ENCODE measurements at places on chromosomes 4 and X.

DNA sequence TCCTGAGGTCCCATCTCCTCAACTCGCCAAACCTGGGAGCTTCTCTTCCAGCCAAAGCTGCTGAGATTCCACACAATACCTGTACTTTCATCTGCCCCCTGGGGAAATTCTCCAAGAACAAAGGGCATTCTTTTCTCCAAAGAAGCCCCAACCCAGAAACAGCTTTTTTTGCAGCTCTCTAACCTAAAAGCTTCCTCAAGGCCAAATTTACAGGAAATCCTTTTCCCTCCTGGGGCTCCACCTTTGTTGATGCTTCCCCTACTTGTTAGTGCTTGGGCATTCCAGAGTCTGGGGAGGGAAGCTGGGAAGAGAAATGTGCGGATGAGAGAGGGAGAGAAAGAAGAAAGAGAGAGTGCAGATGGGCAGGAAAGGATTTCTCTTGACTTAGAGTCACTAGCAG lies 24.3 kb downstream of the ZBTB33 start:
- DNase-seq, result no peak

DNA sequence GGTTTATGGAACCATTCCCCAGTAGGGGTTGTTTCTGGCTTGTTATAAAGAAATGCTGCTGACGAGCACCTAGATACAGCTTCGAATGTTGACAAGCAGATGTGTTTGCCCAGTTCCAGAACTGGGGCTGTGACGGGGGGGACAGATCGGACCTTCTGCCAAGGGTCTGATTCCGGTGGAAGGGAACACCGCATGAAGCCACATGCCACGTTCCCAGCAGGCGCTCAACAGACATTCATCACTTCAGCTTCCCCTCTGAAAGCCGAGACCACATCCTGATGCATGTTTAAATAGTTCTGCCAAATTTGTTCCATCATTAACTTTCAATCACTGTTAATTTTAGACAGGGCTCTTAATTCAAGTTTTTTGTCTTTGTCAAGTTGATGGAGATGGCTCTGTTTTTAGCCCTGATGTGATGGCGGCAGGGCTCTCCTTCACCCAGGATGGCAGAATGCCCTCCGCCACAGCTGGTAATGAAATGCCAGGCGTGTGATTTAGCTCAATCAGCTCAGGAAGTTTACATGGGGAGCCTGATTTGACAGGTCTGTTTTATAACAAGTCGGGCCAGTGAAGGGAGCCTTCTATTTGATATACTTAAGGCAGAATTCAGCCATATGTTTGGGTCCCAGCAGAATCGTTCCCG lies 57.4 kb downstream of the PSAPL1 start:
- DNase-seq, result no peak

DNA sequence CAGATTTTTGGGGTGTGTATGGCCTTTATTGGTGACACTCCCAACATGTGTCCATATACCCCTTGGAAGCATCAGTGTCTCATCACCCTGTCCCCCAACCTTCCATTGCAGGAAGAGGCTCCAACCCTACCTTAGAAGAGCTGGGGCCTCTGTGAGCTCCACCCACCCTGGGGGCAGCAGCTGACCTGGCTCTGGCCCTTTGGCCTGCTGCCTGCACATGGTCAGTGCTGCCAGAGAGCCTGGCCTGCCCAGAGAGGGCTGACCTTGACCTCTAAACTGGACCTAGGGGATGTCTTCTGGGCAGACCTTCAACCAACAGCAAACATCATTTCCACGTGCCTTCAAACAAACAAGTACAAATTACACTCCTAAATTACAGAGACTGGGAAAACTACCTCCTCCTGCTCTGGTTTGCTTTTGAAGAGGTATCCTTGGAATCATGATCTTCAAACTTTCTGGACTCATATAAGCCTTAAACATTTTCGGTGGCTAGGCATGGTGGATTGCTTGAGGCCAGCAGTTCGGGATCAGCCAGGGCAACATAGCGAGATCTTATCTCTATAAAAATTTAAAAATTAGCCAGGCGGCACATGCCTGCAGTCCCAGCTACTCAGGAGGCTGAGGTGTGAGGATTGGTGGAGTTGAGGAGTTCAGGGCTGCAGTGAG lies 27.3 kb upstream of the KIAA0232 start:
- no peak for DNase-seq

GRCh38 chrX:39580043-39580442 lies 517.7 kb downstream of the BCOR start:
- DNase-seq, result no peak

- peak; percentile 20 for DNase-seq
Observed at GRCh38 chrX:136880003-136880451, 498 bp downstream of the RBMX start.

DNA sequence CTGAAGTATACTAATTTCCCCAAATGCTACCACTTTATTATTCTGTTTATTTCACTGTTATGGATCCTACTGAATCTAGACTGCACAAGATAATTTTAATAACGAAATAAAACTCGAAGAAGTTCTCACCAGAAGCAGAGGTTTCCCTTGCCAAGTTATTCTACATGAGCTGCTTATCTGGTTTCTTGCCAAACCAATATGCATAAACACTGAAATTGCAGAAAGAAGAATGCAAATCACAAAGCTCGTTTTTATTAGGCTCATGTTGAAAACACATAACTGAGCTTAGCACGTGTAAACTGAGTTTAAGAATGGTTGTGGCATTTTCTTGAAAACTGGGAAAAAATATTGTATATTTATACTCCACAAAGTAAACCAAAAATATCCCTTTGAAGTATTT lies 35.9 kb downstream of the GRID2 start:
- DNase-seq, result no peak

DNA sequence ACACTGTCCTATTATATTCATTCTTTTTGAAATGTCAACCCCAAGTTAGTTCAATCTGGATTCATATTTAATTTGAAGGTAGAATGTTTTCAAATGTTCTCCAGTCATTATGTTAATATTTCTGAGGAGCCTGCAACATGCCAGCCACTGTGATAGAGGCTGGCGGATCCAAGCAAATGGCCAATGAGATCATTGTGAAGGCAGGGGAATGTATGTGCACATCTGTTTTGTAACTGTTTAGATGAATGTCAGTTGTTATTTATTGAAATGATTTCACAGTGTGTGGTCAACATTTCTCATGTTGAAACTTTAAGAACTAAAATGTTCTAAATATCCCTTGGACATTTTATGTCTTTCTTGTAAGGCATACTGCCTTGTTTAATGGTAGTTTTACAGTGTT lies 1.6 kb downstream of the CXCL1 start:
- DNase-seq, result no peak

DNA sequence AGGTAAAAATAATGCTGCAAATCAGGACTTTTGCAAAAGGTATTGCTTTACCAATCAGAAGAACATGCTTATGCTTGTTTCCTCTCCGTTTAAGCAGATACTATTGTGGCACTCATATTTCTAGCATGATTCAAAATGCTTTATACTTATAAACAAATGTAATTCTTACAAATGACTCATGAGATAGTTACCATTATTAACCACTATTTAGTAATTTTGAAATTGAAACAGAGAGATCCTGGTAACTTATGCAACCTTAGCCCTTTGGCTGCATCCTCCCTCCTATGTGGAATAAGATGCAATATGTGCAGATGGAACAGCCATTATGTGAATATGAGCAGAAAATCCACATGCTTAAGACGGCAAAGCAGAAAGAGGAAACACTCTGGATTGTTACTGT lies 164.7 kb downstream of the PCDH18 start:
- peak; percentile 54 for DNase-seq

DNA sequence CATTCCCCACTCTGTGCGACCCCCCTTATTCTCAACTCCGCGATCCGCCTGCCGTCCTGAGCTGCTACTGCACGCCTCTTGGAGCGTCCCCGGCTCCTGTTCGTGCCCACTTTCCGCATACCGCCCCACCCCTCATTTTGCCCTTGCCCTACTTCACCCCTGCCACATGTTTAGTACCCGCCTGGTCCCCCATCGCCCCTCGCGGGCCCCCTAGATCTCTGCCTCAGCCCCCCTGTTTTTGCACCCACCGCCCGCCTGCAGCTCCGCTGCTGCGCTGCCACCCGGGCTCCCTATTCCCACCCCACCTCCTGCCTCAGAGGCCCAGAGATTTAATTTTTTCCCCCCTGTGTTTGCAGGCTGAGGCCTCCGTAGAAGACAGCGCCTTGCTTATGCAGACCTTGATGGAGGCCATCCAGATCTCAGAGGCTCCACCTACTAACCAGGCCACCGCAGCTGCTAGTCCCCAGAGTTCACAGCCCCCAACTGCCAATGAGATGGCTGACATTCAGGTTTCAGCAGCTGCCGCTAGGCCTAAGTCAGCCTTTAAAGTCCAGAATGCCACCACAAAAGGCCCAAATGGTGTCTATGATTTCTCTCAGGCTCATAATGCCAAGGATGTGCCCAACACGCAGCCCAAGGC lies 1.4 kb downstream of the MAGED1 start:
- peak; percentile 30 for DNase-seq

DNA sequence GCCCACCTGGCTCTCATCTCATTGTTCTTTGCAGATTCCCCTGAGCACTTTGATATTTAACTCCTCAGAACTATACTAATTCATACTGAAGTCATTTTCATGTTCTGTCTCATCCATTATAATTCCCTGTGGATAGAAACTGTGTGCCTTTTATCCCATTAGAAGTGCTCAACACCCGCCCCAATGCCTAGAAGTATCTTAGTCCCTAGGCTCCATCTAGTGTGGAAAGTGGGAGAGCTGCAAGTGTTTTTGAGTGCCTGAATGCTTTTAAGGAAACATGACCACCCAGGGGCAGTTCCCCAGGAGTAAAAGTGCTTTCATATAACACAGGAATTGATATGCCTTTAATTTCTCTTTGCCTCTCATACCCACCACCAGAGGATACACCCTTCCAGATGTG lies 117.0 kb downstream of the CHRDL1 start:
- DNase-seq, result no peak

GRCh38 chr4:152243896-152244595 lies 291.8 kb downstream of the FBXW7 start:
- DNase-seq, result peak; percentile 23

- peak; percentile 39 for DNase-seq
Observed at GRCh38 chrX:119690921-119691716, 1.8 kb downstream of the SEPTIN6 start.

GRCh38 chr4:150211799-150212445 lies 133.7 kb downstream of the DCLK2 start:
- peak; percentile 16 for DNase-seq

- no peak for DNase-seq
Observed at GRCh38 chr4:155544547-155544946, 122.1 kb upstream of the GUCY1A1 start.

DNA sequence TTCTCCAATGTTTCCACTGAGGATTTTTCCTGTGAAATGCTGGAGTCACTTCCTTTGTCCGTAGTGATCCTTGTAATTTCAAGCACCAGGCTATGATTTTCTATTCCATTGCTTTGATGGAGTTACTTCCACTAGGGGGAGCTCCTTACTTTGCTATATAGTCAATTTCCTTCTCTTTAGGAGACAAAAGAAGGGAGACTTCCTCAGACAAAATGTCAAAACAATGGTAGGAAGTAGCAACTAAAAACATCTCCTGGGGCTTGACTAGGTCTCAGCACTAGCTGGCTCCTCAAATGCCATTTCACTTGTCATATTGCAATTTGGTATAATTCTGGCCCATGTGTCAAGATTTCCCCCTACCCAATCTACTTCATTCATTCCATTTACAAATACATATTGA lies 24.1 kb downstream of the ZCCHC12 start:
- DNase-seq, result peak; percentile 37

- no peak for DNase-seq
Observed at GRCh38 chr4:138317175-138317748, 75.1 kb upstream of the SLC7A11 start.

- DNase-seq, result no peak
Observed at GRCh38 chr4:152738827-152739226, 40.7 kb downstream of the TIGD4 start.

DNA sequence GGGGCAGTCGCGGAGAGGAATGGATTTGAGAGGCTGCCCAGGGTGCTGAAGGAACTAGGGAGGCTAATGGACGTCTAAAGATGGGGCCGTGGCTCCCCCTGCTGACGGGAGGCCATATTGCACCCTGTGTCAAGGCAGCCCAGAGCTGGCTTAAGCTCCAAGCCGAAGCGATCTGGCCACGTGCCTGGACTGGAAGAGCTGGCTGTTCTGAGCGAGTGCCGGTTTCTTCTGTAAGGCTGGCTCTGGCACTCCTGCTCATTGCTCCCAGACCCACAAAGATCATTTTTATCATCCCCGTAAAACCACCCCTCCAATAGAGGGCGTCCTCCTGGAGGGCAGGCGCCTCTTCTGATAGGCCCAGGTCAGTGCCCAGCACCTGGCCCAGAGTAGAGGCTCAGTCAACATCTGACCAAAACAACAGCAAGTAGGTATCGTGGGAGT lies 5.6 kb downstream of the PNCK start:
- peak; percentile 59 for DNase-seq

- no peak for DNase-seq
Observed at GRCh38 chrX:81412428-81412827, 210.5 kb downstream of the SH3BGRL start.

- peak; percentile 5 for DNase-seq
Observed at GRCh38 chrX:53831662-53832635, 145.4 kb upstream of the HUWE1 start.

- no peak for DNase-seq
Observed at GRCh38 chr4:40739347-40739746, 10.4 kb upstream of the NSUN7 start.

DNA sequence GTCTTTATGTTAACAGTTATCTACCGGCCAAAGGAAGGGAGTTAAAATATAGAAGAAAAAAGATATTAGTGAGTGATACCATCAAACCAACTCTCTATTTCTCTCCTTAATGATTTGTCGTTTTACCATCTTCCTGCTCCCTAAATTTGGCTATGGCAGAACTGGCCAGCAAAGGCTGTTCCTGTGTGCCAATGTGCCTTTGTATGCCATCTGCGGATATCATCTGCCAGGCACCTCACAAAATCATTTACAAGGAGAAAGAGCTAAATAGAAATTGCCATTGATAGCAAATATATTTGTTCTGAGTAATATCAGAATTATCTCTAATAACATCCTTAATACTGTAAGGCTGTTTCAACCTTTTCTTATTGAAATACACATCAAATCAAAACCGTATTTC lies 22.4 kb downstream of the GPM6A start:
- no peak for DNase-seq

- DNase-seq, result no peak
Observed at GRCh38 chr4:100359441-100359840, 158.4 kb downstream of the EMCN start.

DNA sequence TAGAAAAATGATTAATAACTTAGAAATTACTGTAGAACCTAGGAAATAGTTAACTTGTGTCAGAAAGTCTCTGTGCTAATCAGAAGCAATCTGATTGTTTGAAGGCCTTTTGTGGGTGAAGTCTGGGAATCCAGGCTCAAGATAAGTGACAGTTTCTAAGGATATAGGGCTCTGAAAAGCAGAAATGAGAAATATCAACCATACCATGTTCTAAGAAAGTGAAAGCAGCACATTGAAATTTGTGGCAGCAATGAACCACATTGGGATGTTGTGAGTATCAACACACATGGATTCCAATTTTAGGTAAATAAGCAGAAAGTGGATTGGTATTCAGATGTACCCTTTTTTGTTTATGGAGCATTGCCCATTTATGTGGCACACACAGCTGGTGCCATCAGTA lies 464.6 kb downstream of the IL15 start:
- no peak for DNase-seq
